LoVo (cell line): ENCODE measurements at places on chromosomes 6 and 20.

GRCh38 chr6:75751443-75751842, 2.4 kb downstream of the MYO6 start:
- DNase-seq, result no peak

- DNase-seq, result no peak
Observed at GRCh38 chr20:41380551-41381193, 14.1 kb upstream of the EMILIN3 start.

DNA sequence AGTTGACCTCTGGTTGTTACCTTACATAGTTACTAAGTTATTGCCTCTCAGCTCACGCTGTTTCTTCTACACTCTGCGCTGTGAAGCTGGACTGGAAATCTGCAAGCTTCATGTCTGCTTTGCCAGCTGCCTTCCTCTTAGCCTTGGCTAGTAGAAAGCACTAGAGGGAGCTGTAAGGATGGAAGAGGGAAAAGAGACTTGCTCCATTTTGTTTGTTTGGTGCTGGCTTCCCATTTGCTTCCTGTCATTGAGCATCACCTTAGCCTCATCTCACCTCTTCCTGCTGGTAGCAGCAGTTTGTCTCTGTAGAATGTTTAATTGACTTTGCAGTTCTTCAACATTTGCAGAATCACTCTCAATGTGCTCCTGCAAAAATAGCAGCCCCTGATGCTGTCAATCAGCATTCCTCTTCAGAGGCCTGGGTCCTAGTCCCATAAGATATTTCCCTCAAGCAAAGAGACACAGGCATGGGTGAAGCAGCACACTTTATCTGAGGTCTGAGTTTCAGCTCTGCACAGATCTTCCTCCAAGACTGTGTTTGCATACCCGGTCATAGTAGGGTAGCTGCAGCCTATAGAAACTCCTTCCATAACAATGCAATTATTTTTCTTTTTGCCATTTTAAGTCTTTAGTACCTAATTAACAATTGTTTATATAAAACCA, 302.2 kb upstream of the EPHA7 start:
- DNase-seq, result no peak

DNA sequence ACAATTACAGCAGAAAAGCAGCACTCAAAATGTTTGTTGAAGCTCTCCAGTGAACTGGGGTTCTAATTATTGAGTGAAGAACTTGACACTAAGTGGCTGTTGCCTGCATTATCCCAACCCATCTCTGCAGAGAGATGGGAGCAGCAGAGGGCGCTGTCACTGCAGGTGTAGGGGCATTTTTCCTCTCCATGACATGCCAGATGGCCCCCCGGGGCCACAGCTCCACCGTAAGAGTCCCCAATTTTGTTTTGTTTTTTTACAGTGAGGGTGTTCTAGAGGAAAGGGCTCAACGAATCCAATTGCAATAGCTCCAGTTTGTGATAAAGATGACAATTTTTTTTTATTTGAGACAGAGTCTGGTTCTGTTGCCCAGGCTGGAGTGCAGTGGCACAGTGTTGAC, 1.9 kb upstream of the FUCA2 start:
- no peak for DNase-seq

GRCh38 chr6:166862287-166862977, 93.9 kb downstream of the RNASET2 start:
- no peak for DNase-seq

- DNase-seq, result no peak
Observed at GRCh38 chr20:36506253-36506652, 35.1 kb upstream of the MYL9 start.

DNA sequence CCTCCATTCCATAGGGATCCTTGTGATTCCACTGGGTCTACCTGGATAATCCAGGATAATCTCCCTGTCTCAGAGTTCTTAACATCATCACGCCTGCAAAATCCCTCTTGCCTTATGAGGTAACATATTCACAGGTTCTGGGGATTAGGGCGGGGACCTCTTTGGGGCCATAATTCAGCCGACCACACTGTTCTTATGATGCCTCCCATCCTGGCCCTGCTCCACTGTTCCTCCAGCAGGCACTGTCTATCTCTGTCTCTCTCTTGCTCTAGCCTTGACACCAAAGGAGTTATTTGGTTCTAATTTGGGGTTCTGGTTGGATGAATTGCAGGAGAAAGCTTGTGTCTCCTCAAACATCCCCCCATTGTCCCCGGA, 168.1 kb downstream of the NFATC2 start:
- DNase-seq, result no peak

DNA sequence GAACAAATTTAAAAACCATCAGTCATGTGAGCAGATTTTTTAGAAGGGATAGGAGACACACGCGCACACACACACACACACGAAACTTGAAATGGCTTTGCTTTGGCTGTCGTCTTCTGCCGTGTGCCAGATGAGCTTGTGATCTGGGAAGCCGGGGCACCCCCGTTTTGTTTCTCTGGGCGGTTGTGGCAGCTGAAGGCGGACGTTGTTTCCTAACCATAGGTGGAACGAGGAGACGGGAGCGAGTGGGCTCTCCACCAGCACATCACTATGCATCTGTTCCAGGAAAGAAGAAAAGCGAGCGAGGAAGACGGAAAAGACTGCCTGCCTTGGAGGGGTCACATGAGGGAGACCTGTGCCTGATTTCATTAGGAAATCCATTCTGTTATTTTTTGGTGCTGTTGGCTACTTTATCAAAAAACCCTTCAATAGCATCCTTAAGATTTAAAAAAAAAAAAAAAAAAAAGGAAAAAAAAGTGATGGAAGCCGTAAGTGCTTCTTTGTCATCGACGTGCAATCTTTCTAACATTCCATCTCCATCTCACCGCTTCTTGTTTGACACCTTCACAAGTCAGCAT, 142.1 kb downstream of the DTNBP1 start:
- DNase-seq, result no peak

GRCh38 chr6:24228123-24228522, 102.1 kb downstream of the NRSN1 start:
- no peak for DNase-seq

- DNase-seq, result no peak
Observed at GRCh38 chr6:122494665-122495272, 23.2 kb upstream of the SERINC1 start.

GRCh38 chr20:5779071-5779900, 29.1 kb downstream of the SHLD1 start:
- DNase-seq, result peak; percentile 65
